Brain (organoid and tissue), 16 donors: ENCODE measurements at places on chromosomes 7 and 10.
A peak's percentile ranks its signal among the peaks of the same experiment; 100 is the strongest.

DNA sequence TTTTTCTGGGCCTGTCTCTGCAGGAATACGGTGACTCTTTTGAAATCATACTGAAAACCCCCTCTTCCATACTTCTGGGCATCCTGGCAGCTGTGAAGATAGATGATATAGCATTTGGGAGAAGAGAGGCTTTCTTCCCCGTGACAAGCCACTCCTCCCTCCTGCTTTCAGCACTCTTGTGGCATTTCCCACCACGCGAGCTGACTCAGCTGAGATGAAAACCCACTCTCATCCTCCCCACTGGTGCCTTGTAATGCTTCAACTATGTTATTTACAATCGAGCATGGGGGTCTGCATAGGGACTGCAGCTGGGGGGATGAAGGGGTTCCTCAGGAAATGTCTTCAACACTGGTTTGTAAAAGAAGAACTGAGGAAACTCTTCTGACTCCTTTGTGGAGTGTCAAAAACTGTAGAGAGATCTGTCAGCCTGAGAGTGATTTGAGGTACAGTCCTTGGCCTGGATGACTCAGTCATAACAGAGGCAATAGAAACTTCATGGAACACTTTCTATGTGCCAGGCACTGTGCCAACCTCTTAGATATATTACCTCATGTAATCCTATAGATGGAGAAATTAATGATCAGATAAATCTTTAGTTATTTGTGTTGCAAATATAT is 1.7 kb upstream of the TBATA start:
- DNase-seq, result no peak

- DNase-seq, result no peak
Observed at GRCh38 chr7:157793973-157794745, 457.4 kb downstream of the DNAJB6 start.

DNA sequence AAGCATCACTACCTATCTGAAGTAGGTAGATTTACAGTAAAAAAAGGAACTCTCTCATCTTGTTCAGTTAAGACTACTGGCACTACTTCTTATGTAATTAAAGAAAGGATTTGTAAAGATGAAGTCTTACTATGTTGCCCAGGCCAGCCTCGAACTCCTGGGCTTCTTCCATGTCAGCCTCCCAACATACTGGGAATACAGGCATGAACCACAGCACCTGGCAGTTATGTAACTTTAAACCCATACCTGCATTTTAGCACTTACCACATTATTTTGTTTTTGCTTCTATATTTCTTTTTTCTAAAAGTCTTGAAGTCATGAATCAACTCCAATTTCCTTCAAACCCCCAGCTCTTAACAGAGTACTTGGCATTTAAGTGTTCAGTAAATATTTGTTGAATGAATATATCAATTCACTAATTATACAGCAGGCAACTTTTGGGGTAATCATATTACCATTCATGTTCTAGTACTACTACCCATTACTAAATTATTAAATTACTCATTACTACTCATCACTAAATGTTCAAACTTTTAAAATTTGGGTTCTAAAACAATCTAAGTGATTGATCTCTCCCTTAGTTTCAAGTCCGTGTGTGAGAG is 31.6 kb upstream of the CCDC71L start:
- DNase-seq, result no peak

DNA sequence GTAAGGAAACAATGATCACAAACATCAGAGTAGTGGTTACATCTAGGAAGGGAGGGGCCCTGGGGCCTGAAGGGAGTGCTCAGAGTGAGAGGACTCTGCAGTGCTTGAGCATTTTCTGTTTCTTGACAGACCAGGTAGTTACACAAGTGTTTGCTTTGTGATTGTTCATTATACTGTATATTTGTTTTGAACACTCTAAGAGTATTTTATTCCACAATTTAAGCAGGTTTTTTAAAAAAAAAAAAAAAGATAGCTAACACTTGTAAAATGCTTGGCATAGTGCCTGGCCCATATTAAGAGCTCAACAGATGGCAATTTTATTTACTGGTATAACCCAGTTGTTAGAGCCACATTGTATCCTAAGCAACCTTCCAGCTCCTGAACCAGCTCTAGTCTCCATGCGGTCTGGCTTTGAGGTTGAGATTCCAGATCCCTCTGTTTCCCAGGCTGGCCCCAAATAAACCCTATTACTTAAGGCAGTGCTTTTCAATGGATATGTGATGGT is 20.1 kb upstream of the ATXN7L1 start:
- DNase-seq, result peak; percentile 82

GRCh38 chr10:120931423-120931822 is 80.3 kb downstream of the WDR11 start:
- DNase-seq, result no peak

GRCh38 chr7:14201353-14201752 is 211.9 kb upstream of the ETV1 start:
- no peak for DNase-seq

DNA sequence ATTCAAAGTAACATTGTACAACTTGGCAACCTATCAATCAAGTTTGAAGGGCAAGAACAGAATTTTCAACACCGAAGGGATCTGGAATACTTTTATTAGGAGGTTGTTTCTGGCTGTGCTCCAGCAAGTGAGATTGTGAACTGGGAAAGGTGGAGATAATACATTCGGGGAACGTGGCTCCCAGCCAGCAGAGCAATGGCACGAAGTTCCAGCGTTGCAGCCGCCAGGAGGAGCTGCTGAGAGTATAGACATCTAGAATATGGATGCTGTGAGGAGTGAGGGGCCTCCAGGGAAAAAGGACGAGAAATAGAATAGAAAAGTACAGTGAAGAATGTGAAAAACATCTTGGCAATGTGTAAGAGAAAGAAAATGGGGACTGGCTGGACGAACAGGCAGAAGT is 69.5 kb downstream of the TCERG1L start:
- DNase-seq, result peak; percentile 71

DNA sequence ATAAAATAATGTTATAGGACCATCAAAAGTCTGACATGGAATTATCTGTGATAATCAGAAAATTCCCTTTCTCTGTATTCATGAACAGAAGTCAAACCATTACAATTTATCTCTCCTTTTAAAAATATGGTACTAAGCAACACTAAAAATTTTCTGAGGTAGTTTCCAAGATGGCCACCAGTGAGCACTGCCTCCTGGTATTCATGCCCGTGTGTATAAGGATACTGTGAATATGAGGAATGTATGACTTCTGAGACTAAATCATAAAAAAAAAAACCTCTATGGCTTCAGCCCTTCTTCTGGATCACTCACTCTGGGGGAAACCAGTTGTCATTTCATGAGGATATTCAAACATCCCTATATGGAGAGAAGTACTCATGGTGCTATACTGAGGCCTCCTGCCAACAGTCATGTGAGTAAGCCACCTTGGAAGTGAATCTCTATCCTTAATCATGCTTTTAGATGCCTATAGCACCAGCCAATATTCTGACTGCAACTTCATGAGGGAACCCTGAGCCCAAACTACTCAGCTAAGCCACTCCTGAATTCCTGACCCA is 41.1 kb downstream of the SIRT1 start:
- no peak for DNase-seq

DNA sequence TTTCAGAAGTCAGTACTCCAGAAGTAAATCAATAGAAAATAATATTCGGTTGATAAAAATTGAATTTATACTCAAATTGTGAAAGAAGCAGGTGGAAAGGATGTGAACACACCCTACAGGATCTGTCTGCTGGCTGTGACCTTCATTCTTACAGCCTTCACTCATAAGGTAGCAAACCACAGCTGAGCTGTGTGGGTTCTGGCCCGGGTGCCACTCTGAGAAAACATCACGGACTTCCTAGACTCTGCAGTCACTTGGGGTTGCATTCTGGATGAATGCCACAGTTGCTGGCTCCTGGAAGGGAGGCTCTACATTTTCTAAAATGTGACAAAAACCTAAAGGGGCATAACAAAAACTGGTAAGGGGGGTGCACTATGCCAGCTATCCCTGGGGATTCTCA is 36.0 kb upstream of the ABLIM1 start:
- DNase-seq, result no peak
